ENCODE measurements at places on chromosomes 6 and 20.

GRCh38 chr6:32615885-32616532, 21.2 kb upstream of the HLA-DQA1 start:
- DNase-seq = no peak

DNA sequence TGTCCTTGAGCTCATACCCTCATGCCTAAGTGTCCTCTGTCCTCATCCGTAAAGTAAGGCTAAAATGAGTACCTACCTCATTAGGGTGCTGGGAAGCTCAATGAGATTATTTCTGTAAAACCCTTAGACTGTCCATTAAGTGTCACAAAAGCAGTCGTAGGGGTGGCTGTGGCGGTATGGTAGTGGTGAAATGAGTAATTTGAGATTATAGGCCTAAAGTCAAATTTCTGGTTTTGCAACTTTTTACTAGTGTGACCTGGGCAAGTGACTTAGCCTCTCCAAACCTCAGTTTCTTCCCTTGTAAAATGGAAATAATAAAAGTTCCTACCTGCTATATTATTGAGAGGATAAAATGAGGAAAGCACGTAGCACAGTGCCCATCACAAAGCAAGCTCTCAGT, 148.2 kb upstream of the AKAP12 start:
- no peak for DNase-seq

DNA sequence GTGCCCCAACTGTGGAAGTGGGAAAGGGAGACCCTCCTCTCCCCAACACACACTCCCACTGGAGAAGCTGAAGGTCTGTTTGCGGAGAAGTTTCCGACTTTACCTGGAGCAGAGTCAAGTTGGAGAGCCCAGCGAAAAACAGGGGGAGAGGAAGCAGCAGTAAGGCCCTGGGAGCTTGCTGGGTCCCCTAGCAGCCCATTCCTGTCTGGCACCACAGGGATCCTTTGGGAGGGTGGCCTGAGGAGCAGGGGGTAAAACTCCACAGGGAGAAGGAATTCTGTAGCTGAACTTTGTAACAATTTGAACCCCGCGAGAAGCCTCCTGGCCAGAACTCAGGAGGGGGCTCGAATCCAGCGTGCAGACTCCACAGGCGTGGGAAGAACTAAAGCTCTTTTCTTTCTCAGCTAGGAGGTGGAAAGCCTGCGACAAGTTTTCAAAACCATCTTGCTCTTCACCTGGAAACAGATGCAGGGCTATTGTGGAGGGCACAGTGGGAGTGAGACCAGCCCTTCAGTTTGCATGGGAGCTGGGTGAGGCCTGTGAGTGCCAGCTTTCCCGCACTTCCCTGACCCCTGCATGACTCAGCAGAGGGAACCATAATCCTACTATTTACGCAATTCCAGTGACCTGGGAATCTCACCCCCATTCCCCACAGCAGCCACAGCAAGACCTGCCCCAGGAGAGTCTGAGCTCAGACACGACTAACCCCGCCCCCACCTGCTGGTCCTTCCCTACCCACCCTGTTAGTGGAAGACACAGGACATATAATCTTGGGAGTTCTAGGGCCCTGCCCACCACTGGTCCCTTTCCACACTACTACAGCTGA, 25.8 kb downstream of the SERPINB9 start:
- DNase-seq = peak; percentile 17

DNA sequence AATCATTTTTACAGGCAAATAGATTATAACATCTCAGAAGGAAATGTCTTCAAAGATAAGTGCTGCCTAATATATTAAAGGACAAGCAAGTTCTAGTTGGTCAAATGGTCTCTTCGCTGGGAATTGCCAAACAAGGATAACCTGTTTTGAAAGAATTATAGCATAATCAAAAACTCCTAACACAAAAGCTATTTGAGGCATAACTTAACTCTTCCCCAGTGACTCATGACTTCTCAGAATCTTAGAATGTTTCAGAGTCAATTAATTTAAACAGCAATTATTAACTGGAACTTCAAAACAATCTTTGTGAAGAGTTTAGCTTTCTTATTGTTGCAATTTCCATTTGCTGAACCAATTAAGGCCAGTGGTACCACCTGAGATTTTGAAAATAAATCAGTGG, 126.6 kb downstream of the MTFR2 start:
- DNase-seq = no peak

DNA sequence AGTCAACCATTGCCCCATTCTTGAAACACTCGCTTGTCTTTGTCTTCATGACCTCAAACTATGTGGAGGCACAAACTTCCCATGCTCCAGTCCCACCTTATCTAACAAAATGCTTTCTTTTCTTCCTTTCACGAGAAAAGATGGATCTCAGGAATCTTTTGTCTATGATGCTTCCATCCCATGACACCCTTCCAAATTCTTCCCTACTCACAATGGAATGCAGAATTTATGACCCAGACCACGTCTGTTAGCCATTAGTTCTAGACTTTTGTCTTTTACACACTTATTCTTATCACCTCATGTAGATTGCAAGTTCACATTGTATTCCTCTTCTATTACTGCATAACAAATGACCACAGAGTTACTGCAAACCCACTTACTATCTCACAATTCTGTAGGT, 24.2 kb upstream of the LAMP5 start:
- no peak for DNase-seq

DNA sequence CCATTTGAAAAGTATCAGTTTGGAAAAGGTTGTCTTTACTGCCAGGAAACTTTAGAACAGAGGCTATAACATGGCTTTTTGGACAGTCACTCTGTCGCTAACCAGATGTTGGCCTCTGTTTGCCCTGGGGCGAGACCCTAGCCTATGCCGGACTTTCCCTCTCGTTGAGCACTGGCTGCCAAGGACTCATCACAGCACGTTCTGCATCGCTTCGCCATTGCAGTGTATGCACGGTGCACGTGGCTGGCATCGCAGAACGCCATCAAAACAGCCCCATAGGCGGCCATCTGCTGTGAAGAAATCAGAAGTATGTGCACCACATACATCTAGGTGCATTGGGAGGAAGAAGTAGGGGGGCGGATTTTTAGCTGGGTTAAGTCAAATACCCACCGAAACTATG, 156.4 kb downstream of the EYA2 start:
- DNase-seq = no peak
